ENCODE measurements at places on chromosomes 3 and 15.

- DNase-seq: no peak
Observed at GRCh38 chr15:79811406-79812405, 85.1 kb downstream of the MTHFS start.

DNA sequence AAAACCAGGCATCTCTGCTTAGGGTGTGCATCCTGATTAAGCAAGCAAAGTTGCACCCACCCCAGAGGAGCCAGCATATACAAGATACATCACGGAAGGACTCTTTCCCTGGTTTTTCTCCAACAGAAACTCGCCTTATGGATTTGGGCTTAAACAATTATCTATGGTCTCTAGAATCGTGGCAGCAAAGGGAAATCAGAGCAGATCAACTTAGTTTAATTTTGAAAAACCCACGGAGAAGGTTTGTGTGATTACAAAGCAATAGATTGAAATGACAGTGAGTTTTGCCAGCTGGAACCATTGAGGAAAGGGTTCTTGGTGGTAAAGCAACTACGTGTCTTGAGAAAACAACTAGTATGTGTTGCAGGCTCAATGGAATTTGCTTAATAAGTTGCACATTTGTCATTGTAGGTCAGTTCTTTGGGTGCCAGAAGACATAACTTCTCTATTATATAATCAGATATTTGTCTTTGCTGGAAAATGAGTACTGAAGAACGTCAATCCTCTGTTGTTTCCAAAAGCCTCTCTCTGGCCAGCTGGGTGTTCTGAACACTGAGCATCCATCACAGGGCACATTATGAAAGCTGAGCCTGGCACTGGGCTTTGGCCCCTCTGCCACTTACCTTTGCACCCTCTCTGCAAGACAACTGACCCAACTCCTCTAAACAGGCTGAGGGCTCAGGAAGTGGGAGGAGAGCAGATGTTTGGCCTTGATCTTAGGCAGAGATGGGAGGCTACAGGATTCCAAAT is 75.7 kb upstream of the FBN1 start:
- DNase-seq: no peak

DNA sequence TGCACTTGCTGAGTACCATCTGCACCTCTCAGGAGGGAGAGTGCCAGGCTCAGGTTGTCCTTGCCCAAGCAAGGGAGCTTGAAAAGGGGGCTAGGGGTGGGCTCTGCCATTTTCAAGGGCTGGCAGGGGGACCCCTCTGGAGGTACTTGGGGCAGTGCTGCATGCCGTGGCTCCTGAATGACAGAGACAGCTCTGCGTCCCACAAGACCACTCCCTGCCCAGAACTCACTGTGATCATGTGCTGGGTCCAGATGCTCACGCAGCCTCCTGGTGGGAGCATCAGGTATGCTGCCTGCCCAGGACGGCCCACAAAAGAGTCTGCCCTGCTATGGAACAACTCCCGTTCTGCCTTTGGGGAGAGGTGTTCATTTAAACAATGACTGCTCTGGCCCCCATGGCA is 165.2 kb downstream of the GOLGA6L4 start:
- no peak for DNase-seq

GRCh38 chr3:65497846-65498245 is 540.9 kb downstream of the MAGI1 start:
- DNase-seq: no peak

DNA sequence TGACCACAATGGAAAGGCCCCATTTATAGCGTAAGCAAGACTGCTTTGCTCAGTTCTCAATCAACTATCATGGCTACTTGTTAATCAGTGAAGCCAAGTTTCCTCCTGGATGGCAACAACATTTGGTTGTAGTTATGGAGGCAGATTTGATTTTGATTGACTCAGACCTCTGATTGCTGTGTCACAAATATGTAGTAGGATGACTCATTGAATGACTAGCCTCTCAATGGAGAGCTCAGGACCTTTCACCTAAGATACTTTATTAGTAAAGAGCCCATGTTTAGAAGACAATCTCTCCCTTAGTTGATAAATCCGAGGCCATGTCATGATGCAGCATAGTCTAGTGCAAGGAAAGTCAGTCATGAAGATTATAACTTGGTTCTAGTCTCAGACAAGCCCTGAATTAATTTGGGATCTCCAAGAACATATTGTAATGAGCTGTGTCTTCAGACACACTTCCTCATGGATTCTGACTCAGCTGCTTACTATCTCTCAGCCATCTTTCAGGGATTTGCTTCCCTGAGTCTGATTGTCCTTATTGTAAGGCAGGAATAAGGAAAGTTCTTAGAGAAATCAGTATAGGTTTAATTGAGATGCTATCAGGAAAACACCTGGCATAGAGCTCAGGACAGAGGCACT is 397.4 kb upstream of the TMCO5A start:
- DNase-seq: peak; percentile 26

DNA sequence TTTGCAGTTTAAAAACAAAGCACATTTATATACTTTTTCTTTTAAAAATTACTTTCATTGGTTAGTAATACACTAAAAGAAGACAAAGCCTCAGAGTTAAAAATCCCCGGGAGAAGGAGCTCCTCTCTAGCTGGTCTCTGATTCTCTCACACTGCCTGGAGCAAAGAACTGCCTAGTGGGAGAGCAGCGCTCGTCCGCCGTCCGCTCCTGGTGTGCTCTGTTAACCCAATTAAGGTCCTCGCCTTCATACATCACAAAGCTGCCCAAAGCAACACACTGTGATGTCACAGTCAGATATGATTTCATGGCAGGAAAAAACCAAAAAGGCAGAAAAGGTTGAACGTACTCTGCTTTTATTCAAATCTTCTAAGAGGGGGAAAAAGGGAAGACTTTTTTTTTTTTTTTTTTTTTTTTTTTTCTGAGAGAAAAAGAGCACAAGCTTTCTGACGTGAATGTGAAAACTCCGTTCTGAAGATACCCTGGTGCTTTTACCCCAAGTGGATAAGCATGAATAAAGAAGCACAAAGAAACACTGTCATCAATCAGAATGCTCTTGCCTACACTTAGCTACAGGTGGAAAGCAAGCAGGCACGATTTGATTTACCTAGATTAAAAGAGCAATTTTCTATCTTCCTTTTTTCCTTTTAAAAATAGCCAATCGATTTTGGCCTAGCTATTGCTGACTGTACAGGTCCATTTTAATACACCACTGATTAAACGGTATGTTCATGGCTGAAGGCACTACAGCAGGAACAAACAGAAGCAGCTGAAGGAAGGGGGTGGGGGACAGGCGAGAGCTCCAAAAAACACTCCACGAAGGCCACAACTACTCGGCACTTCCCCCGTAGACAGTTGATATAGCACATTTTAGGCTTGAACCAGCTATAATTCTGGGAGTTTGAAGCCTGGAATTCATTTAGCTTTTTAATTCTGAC is 115.2 kb downstream of the TIGIT start:
- DNase-seq: no peak

GRCh38 chr3:147410526-147411237 is 1.5 kb downstream of the ZIC1 start:
- DNase-seq: no peak

DNA sequence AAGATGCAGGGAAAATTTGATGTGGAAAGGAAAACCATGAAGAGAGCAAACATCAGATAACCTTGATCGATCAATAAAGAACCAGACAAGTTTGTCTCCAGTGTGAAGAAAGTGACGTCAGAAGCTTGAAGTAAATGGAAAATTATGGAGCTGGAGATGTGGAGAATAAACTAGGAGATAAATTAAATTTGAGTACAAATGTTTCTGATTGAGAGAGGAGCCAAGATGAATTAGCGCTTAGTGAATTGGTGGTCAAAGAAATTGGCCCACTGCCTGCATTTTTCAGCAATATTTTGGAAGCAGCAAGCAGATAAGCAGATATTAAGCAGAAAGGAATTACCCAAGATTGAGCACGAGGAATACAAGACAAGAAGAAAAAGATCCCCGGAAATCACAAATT is 567.3 kb upstream of the ZNF385D start:
- no peak for DNase-seq

DNA sequence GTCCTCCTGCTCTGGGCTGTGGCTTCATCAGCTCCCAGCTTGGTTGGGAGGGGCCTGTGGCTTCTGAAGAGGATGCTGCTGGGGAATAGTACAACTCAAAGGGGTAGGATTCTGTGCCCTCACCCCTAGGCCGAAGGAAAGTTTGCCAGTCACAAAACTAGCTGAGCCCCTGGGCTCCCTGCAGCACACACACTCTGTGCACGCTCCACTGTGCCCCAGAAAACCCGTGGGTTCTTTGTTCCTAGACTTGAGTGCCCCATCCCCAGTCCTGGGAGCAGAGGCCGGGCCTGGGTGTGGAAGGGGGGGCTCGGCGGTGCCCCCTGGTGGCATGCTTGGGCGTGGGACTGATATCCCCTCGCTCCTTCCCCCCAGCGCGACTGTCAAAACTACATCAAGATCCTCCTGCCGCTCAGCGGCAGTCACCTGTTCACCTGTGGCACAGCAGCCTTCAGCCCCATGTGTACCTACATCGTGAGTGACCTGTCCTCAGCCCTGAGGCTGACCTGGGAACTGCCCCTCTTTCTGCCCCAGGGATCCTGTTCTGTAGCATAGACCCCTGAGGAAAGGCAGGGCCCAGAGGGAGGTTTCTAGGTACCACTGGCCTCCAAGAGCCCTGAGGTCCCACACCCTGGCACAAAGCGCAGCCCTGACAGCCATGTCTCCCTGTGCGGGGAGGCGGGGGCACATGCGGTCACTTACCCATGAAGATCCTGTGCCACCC is 14.2 kb downstream of the CIB1 start:
- DNase-seq: no peak

DNA sequence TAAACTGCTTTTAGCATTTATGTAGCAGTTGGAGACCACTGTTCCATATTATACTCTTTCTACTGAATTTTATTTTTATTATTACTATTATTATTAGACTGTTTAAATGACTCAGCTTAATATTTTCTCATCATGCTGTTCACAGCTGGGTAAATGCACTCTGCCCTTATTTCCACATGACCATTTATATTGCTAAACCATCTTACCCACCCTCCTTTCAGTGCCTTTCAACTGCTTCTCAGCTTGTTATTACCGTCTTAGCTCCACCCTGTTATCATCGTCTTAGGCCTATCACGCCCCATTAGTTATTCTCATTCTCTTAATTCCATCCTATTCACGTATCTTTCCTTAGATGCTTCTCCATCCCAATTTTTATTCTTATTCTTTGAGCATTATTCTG is 212.6 kb downstream of the GAP43 start:
- no peak for DNase-seq

DNA sequence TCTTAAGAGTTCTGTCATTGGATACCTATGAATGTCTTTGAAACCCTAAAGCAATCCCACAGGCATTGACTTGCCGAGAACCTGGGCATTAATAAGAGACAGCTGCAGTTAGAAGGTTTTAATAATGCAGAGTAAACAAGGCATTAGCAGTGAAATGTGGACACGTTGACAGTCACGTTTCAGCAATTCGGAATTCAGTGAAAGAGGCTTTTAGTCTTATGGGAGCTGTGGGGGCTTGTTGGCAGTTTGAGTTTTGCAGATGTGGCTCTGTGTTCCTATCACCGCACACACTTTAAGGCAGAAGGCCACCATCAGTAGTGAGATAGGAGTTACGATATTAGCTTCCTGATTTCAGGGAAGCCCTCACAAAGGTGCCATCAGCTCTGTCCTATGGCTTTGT is 145.2 kb upstream of the NUDT16 start:
- peak; percentile 18 for DNase-seq

DNA sequence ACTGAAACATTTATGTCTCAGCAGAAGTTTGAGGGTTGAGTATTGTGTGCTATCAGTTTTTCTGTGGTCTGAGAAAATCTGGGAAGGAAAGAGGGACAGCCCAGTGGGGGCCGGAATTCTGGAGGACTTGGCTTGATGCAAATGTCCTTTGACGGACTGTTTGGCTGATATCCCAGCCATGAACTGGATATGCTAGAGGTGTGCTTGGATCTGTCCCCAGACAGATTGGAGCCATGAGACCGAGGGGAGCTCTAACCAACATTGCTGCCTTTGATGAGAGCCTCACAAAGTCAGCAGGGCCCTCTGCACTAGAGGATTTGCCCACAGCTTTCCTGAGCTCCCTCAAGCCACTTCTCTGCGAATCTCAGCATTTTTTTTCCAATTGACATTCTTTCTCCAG is 405.6 kb downstream of the NTRK3 start:
- no peak for DNase-seq

GRCh38 chr15:55897560-55898336 is 95.7 kb downstream of the NEDD4 start:
- peak; percentile 94 for DNase-seq

GRCh38 chr3:4814305-4814903 is 164.8 kb upstream of the BHLHE40 start:
- DNase-seq: no peak

- DNase-seq: no peak
Observed at GRCh38 chr3:181618260-181618659, 93.5 kb upstream of the SOX2 start.

GRCh38 chr3:63343674-63344073 is 65.6 kb downstream of the SYNPR start:
- peak; percentile 78 for DNase-seq

- DNase-seq: no peak
Observed at GRCh38 chr3:186651678-186652215, 11.5 kb downstream of the FETUB start.

DNA sequence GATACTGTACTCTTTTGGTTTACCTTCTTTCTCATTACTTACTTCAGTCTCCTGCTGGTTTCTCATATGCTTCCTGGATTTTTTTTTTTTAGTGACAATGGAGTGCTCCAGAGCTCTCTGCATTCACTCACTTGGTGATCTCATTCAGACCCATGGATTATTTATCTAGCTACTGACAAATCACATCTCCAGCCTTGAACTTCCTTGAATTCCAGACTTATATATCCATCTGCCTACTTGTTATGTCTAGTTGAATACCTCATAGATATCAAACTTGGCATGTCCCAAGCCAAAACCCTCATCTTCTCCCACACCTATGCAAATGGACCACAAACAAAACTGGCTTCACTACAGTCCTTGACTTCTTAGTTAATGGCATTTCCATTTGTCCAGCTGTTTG is 234.7 kb upstream of the ZPLD1 start:
- peak; percentile 97 for DNase-seq

GRCh38 chr3:174387736-174388135 is 471.4 kb upstream of the NAALADL2 start:
- no peak for DNase-seq

GRCh38 chr3:154818676-154819255 is 261.4 kb upstream of the MME start:
- DNase-seq: no peak

DNA sequence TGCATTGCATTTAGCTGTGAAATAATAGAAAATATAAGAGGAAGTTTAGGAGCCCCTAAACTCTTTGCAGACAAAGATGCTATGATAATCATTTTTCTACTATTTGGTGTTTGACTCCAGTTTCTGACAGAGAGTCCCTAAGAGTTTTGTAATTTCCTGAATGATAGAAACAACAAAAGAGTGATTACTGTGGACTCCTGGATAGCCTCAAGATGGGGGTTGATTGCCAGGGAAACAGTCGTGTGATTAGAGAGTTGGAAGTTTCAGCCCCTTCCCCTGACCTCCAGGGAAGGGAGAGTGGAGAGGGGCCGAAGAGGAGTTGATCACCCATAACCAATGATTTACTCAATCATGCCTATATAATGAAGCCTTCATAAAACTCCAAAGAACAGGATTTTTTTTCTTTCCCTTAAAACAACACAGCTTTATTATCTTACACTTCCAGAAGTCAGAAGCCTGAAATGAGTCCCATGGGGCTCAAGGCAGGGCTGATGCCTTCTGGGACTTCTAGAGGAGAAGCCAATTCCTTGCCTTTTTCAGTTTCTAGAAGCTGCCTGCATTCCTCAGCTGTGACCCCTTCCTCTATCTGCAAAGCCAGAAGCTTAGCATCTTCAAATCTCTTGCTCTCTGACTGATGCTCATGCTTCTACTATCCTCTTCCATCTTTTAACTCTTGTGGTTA is 292.3 kb upstream of the ZPLD1 start:
- DNase-seq: no peak

- no peak for DNase-seq
Observed at GRCh38 chr3:4898454-4899313, 80.6 kb upstream of the BHLHE40 start.
